Naive thymus-derived CD4-positive, alpha-beta T cell (primary cell): ENCODE measurements at places on chromosomes 2 and 18. TPM values are rescaled to one million over a fixed set of nuclear protein-coding genes. Genes with fewer than 3 reads are reported as not detected.

SCG2 gene
- total RNA-seq = 0.12 TPM in 1 of 2 replicates, not detected in the other

RAB27B gene
- 2.3 and 4.0 TPM in 2 replicates for total RNA-seq

LIMS4 gene
- 1.6 TPM for total RNA-seq

ABCB11 gene
- not detected for total RNA-seq

ELOA2 gene
- total RNA-seq = not detected

CD8B2 gene
- not detected for total RNA-seq

SPATA3 gene
- not detected for total RNA-seq

MARCHF4 gene
- total RNA-seq = not detected in 2 replicates

TTLL4 gene
- 21.2 TPM for total RNA-seq

- no peak overlapping the region for H3K27ac ChIP-seq
- H3K27me3 ChIP-seq = no peaks in the 10 kb centered on the region
- H3K4me3 ChIP-seq = no peak overlapping the region
- no peak for DNase-seq
- no peaks in the 10 kb centered on the region for H3K36me3 ChIP-seq
- H3K4me1 ChIP-seq = no peaks in the 10 kb centered on the region
Observed at GRCh38 chr18:26722565-26722931, 143.0 kb downstream of the AQP4 start.

- H3K36me3 ChIP-seq = no peaks in the 10 kb centered on the region
- no peak for DNase-seq
- H3K4me1 ChIP-seq = no peaks in the 10 kb centered on the region
Observed at GRCh38 chr2:3486047-3487027, 33.0 kb downstream of the ADI1 start.

DNA sequence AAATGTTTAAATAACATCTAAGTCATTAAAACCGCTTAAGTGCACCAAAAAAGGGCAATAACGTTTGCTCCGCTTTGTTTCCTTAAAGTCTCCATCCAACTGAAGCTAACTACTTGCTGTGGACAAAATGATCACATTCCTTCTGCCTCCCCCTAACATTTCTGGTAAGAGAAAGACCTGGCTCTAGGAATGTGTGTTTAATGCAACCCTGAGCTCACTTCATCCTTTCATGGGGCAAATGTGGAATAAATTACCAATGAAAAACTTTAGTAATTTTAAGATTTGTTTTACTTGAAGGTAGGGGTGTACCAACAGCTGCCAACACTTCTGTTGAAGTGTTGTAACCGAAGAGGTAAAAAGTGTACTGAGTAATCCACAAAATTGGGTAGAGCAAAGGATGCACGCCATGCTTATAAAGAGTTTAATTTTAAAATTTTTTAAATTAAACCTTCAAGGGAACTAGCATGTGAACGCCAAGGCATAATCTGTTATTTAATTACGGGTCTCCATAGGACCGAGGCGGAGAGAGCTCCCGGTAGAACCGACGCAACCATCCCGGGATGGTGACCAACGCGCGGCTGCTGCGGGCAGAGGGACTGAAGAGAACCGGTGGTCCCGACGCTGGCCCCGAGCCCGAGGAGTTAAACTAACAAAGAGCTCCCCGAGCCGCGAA lies 1.1 kb downstream of the HNRNPLL start:
- H3K27ac ChIP-seq = peak overlapping the region; percentile 72
- peaks cover 15% of the 10 kb centered on the region for H3K4me1 ChIP-seq
- DNase-seq = no peak
- H3K4me3 ChIP-seq = peak overlapping the region; percentile 86

DNA sequence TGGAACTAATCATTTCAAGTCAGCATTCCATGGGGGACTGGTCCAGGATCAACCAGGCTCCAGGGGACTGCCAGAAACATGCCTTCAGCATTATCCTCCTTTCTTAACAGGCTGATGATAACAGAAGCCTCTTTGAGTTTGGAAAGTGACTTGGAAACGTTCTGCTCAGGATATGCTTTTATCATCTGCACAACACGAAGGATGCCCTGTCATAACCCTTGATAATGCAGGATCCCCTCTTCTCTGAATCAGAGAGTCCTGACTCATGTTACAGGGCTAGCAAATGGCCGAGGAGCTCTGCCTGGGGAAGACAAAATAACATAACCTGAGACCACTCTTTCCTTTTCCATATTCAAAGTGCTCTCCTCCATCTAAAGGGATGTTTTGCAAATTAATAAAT lies 6.7 kb downstream of the SCYGR3 start:
- H3K27ac ChIP-seq = no peak overlapping the region
- no peak overlapping the region for H3K4me3 ChIP-seq
- no peaks in the 10 kb centered on the region for H3K4me1 ChIP-seq
- H3K36me3 ChIP-seq = no peaks in the 10 kb centered on the region
- no peaks in the 10 kb centered on the region for H3K27me3 ChIP-seq

DNA sequence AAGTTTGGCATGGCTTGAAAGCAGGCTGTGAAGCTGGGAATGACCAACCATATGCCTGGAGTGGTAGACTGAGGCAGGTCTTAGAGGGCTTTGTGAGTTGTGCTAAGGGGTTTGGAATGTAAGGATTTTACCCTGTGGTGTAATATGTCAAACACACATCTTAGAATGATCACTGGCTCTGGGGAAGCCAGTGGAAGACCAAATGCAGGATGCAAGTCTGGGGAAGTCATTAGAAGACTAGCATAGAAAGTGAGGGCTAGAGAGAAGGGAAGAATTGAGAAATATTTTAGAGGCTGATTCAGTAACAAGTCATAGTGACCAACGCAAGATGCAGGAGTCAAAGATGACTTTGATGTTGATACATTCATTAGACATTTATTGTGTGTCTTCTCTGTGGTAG lies 3.5 kb upstream of the FHOD3 start:
- no peak overlapping the region for H3K4me3 ChIP-seq
- peaks cover 7% of the 10 kb centered on the region for H3K27me3 ChIP-seq
- H3K4me1 ChIP-seq = no peaks in the 10 kb centered on the region
- no peak for DNase-seq

GRCh38 chr2:145028101-145028920 lies 508.4 kb upstream of the ZEB2 start:
- no peak for DNase-seq
- H3K27ac ChIP-seq = no peak overlapping the region
- no peaks in the 10 kb centered on the region for H3K4me1 ChIP-seq
- H3K36me3 ChIP-seq = no peaks in the 10 kb centered on the region
- no peak overlapping the region for H3K4me3 ChIP-seq

DNA sequence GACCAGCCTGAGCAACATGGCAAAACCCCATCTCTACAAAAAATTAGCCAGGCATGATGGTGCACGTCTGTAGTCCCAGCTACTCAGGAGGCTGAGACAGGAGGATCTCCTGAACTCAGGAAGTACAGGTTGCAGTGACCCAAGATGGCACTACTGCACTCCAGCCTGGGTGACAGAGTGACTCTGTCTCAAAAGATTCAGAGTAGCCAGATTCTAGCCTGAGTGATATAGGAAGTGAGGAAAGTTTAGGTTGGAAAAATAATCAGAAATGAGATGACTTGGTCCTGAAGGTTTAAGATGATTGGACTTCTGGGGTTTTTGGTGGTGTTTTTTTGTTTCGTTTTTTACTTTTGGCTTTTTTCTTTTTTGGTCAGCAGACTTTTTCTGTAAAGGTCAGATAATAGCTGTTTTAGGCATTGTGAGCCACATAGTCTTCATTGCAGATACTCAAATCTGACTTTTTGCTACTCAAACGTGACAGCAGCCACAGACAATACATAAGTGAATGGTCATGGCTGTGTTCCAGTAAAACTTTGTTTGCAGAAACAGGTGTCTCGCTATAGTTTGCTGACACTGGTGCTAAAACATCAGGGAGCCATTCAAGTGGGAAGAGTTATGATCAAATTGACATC lies 104.1 kb upstream of the UBXN4 start:
- no peak overlapping the region for H3K4me3 ChIP-seq
- no peak for DNase-seq
- H3K36me3 ChIP-seq = peaks cover 6% of the 10 kb centered on the region
- H3K4me1 ChIP-seq = no peaks in the 10 kb centered on the region
- H3K27ac ChIP-seq = no peak overlapping the region
- no peaks in the 10 kb centered on the region for H3K27me3 ChIP-seq

DNA sequence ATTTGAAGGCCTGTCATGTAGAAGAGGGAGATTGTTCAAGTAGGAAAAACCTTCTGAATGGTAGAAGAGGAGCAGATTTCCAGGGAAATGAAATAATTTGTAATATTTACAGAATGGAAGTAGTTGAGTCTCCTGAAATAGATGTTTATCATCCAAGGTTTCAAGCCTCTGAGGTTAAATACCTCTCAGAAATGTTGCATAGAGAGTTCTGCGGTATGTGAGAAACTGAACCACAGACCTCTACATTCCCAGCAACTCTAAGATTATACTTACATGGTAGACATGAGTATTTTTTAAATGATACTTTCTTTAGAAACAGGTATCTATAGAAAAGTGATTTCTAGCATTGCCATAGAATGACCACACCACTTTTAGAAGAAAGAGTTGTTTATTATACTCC lies 379.8 kb upstream of the FANCL start:
- no peaks in the 10 kb centered on the region for H3K4me1 ChIP-seq
- H3K36me3 ChIP-seq = no peaks in the 10 kb centered on the region
- no peaks in the 10 kb centered on the region for H3K27me3 ChIP-seq
- H3K4me3 ChIP-seq = no peak overlapping the region
- DNase-seq = no peak
- no peak overlapping the region for H3K27ac ChIP-seq

DNA sequence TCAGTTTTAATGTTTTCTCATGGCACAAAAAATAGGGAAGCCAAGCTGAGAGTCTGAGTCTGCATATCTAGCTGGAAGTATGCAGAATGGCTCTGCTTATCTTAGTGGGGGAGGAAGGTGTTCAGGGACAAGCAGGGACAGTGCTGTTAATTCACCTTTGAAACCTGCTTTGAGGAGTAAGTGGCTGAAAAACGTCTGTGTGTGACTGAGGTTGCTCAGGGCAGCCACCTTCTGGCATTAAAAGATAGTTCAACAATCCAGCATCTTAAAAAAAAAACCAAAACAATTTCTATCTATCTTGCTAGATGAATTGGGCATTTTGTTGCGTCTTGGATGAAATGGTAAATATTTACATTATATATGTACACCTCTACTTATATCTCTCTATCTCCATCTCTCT lies 2.0 kb upstream of the TRPM8 start:
- no peaks in the 10 kb centered on the region for H3K27me3 ChIP-seq
- H3K4me1 ChIP-seq = no peaks in the 10 kb centered on the region
- DNase-seq = no peak
- H3K36me3 ChIP-seq = no peaks in the 10 kb centered on the region

DNA sequence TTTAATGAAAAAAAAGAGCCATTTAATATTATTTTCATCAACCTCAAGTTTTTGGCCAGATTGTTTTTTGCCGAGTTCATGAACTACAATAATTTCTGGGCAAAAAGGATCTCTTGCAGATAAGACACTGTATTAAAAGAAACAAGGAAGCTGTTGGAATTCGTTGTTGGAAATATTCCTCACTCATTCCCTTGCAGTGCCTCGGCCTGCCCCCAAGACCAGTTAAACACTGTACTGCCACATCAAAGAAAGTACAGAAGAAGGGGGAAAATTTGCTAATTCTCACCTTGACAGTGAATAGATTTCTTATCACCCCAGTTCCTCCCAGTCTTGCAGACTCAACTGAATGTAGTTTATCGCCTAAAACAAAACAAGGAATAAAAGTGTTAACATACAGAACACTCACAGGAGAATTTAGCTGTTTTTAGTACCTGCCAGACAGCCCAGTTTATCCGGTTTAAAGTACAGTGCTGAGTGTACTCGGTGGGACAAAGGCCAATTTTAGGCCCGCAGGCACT lies 1.2 kb downstream of the IDH1 start:
- H3K27ac ChIP-seq = peak overlapping the region; percentile 62
- DNase-seq = no peak

DNA sequence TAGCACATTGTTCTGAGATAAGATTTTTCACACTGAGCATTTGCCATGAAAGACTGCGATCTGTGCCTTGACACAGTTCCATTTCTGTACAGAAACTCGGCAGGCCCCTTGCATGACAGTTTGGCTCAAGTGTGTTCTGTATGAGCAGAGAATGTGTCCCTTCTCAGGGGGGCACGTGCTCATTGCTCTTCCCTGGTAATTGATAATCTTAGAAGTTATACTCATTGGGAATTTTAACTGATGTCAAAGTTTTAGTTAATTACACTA lies 171.3 kb downstream of the PTGR3 start:
- no peaks in the 10 kb centered on the region for H3K27me3 ChIP-seq
- no peak overlapping the region for H3K27ac ChIP-seq
- H3K4me3 ChIP-seq = no peak overlapping the region
- no peak for DNase-seq
- H3K4me1 ChIP-seq = no peaks in the 10 kb centered on the region

DNA sequence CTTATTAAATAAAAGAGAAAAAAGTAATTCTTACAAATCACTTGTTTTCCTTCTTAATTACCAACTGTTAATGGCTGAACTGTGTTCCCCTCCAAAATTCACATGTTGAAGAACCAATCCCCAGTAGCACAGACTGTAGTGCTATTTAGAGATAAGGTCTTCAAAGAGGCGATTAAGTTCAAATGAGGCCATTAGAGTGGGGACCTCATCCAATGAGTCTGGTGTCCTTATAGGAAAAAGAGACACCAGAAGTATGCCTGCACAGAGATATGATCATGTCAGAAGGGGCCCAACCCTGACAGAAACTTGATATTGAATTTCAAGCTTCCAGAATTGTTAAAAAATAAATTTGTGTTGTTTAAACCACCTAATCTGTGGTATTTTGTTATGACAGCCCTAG lies 89.8 kb downstream of the MEMO1 start:
- H3K4me1 ChIP-seq = no peaks in the 10 kb centered on the region
- H3K36me3 ChIP-seq = peaks cover 5% of the 10 kb centered on the region
- no peak overlapping the region for H3K27ac ChIP-seq
- no peak overlapping the region for H3K4me3 ChIP-seq
- DNase-seq = no peak
- H3K27me3 ChIP-seq = no peaks in the 10 kb centered on the region

DNA sequence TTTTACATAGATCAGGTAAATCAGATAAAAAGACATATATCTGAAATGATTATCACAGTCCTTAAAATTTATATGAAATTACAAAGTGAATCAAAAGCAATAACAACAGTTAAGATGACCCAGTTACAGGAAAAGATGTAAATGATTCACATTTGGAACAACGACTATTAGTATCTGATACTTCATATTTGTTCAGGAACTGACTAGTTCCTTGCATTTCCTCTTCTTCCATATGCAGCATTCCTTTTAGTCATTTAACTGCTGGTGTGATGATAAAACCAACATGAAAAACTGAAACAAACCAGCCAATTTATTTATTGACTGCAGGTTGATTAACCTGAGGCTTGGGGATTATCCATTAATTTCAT lies 75.2 kb downstream of the RBMS1 start:
- H3K4me1 ChIP-seq = peaks cover 10% of the 10 kb centered on the region
- peak overlapping the region; percentile 43 for H3K27ac ChIP-seq
- H3K36me3 ChIP-seq = no peaks in the 10 kb centered on the region
